ENCODE measurements at places on chromosomes 1 and 21.

DNA sequence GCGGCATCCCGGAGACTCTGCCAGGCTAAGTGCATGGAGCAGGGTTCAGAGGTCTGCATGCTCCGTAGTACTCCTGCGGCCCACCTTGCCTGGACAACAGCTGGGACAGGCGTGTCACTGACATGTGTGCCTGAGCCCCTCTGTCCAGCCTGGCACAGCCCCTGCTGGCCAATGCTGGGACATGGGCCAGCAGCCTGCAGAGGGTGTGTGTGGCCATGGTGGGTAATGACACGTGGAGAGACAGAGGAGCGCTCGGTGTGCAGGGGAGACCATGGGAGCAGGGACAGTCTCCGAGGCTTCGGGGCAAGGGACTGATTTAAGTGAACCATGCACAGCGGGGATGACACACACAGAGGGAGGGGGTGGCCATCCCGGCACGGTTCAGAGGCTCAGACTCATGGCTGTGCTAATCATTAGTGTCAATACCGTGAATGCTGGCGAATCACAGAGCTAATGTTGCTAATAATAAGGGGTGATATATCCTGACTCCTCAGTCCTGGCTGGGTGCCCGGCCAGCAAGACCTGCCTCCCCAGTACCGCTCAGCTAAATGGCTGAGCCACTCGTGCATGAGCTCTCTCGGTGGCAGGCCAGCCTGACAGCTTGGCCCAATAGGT, 41.5 kb downstream of the IGSF21 start:
- no peak for DNase-seq

- no peak for DNase-seq
Observed at GRCh38 chr1:225572422-225572821, 80.5 kb downstream of the ENAH start.

GRCh38 chr1:46393510-46393909, 607 bp upstream of the FAAH start:
- no peak for DNase-seq

GRCh38 chr21:38821248-38821647, 15.5 kb downstream of the ETS2 start:
- DNase-seq = no peak

GRCh38 chr1:186843226-186843625, 14.5 kb downstream of the PLA2G4A start:
- DNase-seq = no peak

GRCh38 chr21:45440736-45441350, 35.9 kb downstream of the COL18A1 start:
- DNase-seq = no peak

DNA sequence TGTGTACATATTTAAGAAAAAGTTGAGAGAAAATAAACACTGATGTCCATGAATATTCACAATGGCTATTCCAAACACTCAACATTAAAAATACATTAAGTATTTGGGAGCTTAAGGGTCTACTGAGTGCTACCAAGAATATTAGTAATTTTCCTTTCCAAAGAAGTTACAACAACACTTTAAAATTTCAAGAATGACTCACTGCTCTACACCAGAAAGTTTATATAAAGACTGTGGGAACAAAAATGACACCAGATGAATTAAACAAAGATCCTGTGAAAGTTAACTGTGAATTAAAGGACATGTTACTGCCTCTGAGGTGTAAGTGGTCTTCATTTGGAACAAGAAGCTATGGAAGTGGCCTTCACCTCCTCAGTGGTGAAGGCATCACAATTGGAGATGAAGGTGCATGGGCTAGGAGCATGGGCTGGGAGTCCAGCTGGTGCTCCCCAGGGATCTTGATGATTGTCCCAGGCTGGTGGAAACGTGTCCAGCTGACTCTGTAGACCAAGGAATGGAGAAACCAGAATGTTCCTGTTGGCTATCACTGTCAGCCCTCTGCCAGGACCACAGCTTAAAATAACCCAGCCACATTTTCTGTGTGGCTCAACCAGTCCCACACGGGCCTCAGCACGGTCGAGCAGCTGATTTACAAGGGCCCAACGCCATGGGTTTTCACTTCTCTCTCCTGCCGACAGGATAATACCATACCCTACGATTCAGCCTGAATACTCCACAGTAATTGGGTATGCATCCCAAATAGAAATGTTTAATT, 28.8 kb downstream of the TAF5L start:
- no peak for DNase-seq

DNA sequence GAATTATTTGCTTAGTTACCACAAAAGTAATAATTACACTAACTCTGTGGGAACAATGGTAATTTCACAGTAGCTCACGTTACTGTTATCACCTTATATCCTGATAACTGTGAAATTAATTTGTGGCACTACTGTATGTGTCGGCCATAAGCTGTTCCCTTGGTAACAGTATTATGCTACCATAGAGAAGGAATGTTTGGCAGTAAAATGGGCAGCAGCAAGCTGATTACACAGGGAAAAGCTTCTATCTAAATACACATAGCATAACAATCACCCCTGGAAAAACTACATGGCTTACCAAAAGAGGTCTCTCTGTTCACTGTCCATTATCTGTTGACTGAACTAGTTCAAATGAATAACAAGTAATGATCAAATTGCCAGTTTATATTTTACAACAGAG, 124.1 kb downstream of the DPYD start:
- no peak for DNase-seq

GRCh38 chr1:43828574-43828973, 105.0 kb upstream of the ARTN start:
- no peak for DNase-seq

DNA sequence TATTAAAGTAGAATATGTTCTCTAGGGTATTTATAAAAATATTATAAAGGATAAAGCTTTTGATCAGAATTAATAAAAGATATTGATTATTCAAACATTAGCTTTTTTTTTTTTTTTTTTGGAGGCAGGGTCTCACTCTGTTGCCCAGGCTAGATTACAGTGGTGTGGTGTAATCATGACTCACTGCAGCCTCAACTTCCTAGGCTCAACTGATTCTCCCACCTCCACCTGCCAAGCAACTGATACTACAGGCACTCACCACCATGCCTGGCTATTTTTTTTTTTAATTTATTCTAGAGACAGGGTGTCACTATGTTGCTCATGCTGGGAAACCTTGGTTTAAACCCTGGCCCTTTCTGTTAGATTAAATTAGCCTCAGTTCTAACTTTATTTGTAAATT, 188.3 kb downstream of the CLEC20A start:
- no peak for DNase-seq
